ENCODE measurements at places on chromosomes 2 and 18.

- DNase-seq: no peak
Measured at GRCh38 chr2:101690547-101691152, 6.9 kb upstream of the MAP4K4 start.

GRCh38 chr2:59585655-59586054 is 967.8 kb downstream of the BCL11A start:
- DNase-seq: no peak

DNA sequence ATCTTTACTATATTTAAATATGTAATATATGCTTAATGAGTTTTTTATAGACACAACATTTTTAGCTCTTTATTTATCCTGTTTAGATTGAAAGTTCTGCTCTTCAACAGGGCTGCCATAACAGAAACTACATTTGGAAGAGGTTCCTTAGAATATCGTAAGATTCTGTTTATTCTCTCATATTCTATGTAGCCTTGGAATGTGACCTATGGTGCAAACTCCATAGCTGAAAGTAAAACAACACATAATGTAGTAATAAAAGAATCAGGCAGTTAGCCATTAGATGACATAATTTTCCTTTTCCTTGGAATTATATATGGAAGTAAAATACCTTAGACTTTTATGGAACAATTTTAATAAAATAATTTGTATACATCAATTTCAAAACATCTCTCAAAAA is 91.3 kb downstream of the ZNF804A start:
- DNase-seq: no peak

- DNase-seq: no peak
Measured at GRCh38 chr2:173607606-173608311, 253.1 kb downstream of the CDCA7 start.

- DNase-seq: no peak
Measured at GRCh38 chr18:79950515-79951341, 725 bp downstream of the SLC66A2 start.

GRCh38 chr2:186328838-186329237 is 157.2 kb upstream of the ZC3H15 start:
- DNase-seq: no peak

GRCh38 chr2:59029058-59029457 is 787.9 kb upstream of the FANCL start:
- DNase-seq: no peak

DNA sequence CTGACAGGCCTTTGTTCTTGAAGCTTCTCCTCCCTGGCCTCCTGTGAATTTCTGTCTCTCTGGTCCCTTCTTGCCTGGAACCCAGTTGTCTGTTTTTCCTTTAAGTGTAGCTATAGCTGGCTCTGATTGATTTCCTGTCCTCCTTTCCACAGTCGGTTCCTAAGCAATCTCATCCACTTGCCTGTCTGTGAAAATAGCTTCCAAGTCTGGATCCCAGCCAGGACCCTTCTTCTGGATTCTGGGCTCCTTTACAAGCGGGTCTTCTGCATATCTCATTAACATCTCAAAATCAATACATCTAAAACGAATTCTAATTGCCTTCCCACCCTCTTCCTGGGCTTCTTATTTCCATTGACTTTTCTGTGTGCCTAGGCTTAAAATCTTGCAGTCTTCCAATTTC is 124.9 kb downstream of the DAW1 start:
- no peak for DNase-seq

DNA sequence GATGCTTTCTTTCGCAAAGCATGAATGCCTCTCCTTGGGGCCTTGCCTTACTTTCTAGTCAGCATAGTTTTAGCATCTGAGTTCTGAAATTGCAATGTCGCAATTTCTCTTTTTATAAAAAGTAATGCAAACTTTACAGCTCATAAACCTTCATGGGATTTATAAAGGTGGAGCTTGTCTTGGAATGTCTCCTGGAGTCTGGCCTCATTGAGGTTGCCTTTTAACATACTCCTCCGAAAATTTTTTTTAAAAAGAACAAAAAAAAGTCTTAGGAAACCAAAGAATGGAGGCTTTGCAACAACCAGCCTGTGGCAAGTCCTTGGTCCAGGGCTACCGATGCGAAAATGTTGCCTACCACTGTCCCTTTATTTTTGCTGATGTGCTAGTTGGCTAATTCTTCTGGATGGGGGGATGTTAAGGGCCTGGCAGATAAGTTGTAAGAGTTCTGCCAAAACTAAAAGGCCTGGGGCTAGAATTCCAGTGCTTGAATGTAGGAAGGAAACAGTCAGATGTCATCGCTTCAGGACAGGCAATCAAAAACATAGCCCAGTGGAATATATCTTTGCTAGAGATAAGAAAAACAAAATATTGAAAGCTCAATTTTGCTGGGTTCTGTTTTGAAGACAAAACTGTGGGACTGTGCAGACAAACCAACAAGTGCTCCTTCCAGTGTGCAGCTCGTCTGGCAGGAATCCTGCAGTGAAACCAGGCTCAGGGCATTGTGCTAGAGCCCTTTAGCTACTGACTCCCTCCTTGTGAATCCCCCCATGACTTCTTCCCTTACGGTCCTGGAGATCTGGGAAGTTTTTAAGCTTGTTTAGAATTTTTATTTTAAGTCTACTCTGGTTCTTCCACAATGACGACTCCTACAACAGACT is 213.0 kb downstream of the PIEZO2 start:
- DNase-seq: no peak

- no peak for DNase-seq
Measured at GRCh38 chr2:119177171-119177837, 18.8 kb upstream of the C1QL2 start.

DNA sequence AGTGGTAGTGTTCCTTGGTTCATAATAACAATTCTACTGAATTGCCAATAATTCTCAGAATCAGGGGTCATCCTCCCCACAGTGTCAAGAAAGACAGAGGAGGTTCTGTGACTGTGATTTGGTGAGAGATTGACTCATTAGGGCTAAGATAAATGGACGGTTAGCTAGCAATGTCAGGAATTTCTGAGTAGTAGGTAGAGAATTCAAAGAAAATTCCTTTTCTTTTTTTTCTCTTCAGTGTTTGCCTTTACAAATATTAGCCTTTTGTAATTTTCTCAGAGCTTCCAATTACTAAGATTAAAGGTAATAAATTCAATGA is 16.8 kb upstream of the CRIM1 start:
- peak; percentile 44 for DNase-seq

- DNase-seq: no peak
Measured at GRCh38 chr2:230928701-230929380, 3.8 kb upstream of the GPR55 start.

DNA sequence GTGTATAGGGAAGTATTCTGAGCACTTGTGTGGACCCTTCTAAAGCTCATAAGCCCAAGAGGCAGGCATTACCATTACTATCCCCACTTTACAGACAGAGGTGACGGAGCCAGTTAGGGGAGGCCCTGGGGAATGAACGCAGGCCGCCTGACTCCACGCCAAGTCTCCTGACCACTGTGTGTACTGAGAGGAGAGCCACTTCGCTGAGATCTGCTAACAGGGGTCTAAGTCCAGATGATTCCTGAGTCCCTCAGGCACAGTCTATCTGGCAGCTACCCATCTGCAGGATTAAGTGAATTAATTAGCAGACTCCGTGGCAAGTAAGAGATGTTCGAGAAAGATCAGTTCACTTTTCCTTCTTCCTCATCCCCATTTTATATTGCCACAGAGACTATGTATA is 13.7 kb downstream of the CYB5A start:
- DNase-seq: no peak

DNA sequence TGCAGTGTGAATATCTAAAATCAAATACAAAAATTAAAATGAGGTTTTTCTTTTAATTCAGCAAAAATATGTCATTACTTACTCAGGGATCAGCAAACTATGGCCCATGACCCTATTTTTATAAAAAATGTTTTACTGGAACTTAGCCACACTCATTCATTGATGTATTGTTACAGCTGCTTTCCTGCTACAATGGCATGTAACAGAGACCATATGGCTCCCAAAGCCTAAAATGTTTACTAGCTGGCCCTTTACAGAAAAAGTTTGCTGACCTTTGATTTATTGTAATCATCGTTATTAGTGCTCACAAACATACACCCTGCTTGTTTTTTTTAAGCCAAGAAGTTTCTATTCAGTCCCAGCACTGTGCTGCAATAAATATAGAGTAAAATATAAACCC is 120.3 kb downstream of the PLA2R1 start:
- no peak for DNase-seq

GRCh38 chr18:47595831-47596501 is 334.5 kb downstream of the SMAD2 start:
- DNase-seq: no peak

- no peak for DNase-seq
Measured at GRCh38 chr2:121513597-121514333, 16.9 kb upstream of the RNU4ATAC start.

DNA sequence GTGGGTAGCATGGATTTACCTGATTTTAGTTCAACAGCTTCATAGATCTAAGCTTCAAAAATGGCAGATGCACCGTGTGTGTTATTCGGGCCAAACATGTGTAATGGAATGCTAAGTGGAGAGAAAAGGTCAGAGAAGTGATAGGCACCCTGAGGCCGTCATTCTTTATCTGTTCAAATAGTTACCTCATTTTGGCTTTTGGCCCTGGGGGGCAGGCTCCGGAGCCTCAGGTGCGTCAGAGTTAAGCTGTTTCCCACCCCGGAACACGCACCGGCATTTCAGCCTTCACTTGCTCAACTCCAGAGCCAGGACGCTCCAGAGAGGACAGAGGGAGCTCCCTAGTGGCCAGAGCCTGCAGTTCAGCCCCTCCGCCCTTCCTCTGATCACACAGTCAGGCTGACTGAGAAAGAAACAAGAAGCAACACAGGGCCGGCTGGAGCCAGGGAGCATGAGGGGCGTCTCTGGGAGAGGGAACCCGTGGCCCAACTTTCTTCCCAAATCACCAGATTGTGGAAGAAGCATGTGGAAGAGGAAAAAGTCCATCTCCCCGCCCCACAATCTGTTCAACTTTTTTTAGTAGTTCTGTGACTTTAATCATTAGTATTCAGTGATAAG is 135.2 kb upstream of the EPC2 start:
- peak; percentile 67 for DNase-seq

GRCh38 chr2:219001577-219002394 is 8.6 kb upstream of the CRYBA2 start:
- no peak for DNase-seq

DNA sequence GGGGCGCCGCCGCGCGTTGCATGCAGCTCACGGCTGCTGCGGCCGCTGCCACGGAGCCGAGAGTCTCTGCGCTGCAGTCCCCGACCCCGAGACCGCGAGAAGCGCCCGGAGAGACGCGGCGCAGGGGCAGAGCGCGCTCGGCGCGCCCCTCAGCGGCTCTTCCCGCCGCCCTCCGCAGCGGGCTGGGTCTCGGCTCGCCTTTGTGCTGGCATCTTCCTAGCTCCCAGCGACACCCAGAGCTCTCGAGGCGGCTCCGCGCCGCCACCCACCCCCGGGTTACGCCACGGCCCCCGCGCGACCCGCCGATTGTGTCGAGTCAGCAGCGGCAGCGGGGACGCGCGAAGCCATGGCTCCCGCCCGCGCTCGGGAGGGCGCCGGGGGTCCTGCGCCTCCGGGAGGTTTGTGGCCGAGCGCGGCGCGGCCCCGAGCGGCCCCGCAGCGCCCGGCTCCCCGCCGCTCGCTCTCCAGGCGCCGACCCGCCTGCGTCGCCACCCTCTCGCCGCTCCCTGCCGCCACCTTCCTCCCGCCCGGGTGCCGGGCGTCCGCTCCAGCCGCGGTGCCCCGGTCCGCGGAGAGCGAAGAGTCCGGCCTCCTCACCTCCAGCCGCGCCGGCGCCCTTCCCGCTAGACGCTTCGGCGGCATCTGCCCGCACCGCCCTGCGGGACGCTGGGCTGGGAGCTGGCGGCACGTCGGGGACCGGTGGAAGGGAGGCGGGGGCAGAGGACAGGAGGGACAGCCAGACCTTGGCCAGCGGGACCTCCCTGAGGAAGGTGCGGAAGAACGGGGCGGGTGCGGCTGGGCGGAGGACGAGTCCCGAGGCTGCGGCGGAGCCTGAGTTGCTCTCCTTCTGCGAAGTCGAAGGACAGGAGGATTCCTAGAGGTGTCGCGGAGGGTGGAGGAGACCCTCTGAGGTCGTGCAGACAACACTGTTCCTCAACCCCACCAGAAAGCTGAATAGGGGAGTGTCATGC is 46.3 kb upstream of the CCDC150 start:
- no peak for DNase-seq

- no peak for DNase-seq
Measured at GRCh38 chr18:29712785-29713184, 1329.8 kb downstream of the DSC3 start.

DNA sequence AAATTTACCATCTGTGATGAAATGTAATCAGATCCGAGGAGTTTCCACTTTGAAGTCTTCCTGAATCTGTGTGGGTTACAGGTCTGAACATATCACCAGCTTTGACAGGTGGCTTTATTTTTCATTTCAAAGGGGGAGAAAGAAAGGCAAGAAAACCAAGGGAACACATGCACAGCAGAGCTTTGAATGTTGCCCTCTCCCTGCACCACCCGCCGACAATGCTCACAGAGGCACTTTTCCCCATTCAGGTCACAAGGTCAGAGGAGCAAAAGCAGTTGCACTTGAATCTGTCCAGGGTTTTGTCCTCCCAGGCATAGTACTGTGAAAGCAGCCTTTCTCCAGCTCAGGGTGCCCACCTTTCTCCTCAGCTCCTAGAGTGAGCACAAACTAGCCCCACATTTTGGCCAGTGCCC is 130.2 kb downstream of the OSR1 start:
- no peak for DNase-seq

DNA sequence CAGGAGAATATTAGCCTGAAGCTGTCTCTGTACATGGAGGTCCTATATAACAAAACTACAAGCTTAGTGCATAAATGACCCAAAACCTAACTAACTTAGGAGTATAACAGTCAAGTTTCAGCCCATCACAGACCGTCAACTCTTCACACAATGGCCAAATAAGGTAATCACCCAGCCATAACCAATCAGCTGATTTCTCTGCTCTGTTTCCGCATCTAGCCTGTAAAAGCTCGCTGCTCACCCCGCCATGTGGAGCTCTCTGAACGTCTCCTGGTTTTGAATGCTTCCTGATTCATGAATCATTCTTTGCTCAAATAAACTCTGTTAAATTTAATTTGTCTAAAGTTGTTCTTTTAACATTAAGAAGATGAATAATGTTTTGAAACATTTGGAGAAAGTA is 593.6 kb downstream of the TMX3 start:
- DNase-seq: no peak

DNA sequence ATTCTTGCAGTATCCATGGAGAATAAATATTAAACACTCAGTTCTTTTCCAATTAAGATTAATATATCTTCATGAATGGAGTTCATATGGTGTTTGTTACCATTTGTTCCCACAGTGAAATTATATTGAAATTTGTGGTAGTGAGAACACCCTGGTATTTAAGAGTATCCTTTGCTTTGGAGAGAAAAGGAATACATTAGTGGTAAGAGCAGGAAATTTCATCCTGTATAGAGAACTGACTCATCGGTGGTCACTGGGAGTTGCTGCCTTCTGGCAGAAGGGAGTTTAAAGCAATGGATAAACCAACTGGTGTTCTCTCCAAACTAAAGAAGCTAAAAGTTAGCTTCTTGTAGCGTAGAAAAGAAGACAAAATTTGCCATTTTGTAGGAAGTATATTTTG is 107.3 kb downstream of the MYO1B start:
- peak; percentile 42 for DNase-seq

DNA sequence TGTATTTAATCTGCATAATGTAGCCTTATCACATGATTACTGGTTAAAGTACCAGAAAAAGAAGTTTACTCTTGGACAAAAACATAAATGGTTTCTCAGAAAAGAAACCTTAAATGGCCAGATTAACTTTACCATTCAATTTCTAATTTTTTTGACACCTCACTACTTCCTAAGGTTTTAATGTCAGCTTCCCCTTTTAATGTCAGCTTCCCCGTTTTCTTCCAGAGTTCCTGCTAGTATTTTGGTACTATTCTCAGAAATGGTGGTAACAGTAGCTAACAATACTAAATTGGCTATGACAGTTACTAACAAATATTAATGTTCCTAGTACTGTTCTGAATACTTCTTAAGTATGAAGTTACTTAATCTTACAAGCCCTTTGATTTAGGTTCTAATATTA is 22.4 kb upstream of the SLC8A1 start:
- no peak for DNase-seq
